ENCODE measurements at places on chromosomes 12 and 14. TPM values are rescaled to one million over a fixed set of nuclear protein-coding genes. Genes with fewer than 3 reads are reported as not detected.

Gene SLC2A14
- total RNA-seq, result 0.31 TPM

Gene CCDC196
- total RNA-seq, result not detected

Gene RAPGEF3
- 4.7 TPM for total RNA-seq

Gene STAC3
- 6.8 TPM for total RNA-seq

Gene CD27
- total RNA-seq, result 48.3 TPM

GRCh38 chr14:31038521-31039166 lies 12.5 kb upstream of the STRN3 start:
- no peak for DNase-seq

- no peak for DNase-seq
Observed at GRCh38 chr12:21073822-21074460, 57.1 kb upstream of the SLCO1B1 start.

DNA sequence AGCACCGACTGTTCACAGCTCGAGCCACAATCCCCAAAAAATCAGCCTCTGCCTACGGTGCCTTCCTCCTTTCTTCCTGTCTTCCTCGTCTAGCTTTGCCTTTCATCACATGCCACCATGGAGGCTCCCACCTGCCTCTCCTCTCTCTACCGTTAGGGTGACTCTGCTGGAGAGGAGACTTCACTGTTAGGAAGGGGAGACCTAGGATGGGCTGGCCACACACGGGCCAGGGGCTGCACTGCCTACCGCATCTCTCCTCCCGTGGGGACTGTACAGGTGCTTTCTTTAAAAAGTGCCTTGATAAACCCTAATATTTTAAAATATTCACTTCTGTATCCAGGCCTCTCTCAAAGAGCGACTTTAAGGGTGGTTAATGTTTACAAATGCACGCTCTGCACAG lies 1104.7 kb downstream of the BCL11B start:
- no peak for DNase-seq

DNA sequence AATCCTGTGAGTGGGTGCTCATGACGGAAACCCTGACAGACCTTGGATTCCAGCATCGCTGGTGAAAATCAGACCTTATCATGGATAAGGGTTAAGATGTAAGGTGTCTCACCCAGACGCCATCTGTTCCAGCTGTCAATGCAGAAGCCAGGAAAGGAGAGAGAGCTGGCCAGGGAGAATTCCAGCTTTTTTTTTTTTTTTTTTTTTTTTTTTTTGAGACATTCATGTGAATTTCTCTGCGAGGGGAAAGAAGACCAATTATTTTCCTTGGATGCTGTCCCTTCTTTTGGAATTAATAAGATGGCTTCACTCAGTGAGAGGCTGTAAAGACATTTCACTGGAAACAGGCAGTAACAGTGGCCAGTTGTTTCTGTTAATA lies 1.8 kb downstream of the TRAF3 start:
- no peak for DNase-seq

- DNase-seq, result peak; percentile 61
Observed at GRCh38 chr12:92400006-92400405, 254.4 kb upstream of the BTG1 start.

GRCh38 chr12:63496654-63497053 lies 171.6 kb downstream of the DPY19L2 start:
- DNase-seq, result no peak

- DNase-seq, result no peak
Observed at GRCh38 chr14:93982230-93983007, 6.0 kb upstream of the ASB2 start.
